ENCODE measurements at places on chromosomes 6 and 20. TPM values are rescaled to one million over a fixed set of nuclear protein-coding genes. Genes with fewer than 3 reads are reported as not detected.

Gene NEURL2
- total RNA-seq = 1.5 TPM

Gene IL17A
- total RNA-seq = not detected

Gene TCF21
- 0.08 TPM for total RNA-seq

Gene MCUR1
- total RNA-seq = 15.5 TPM

Gene DPPA5
- not detected for total RNA-seq

Gene LHFPL5
- total RNA-seq = not detected

Gene TREM2
- total RNA-seq = not detected

Gene COQ3
- total RNA-seq = 11.0 TPM

Gene PNPLA1
- not detected for total RNA-seq

Gene CCM2L
- total RNA-seq = 0.33 TPM

Gene CLPSL1
- not detected for total RNA-seq

Gene SGK2
- 7.5 TPM for total RNA-seq

Gene MRAP2
- total RNA-seq = 1.8 TPM

Gene KCNK16
- not detected for total RNA-seq

Gene ARID1B
- total RNA-seq = 13.7 TPM

Gene SLC24A3
- total RNA-seq = not detected

Gene SAPCD1
- total RNA-seq = 2.7 TPM

Gene PSMB9
- 17.4 TPM for total RNA-seq

Gene DNPH1
- 104 TPM for total RNA-seq

Gene CCN6
- not detected for total RNA-seq

Gene LAMA4
- total RNA-seq = 1.7 TPM

Gene ACTL10
- not detected for total RNA-seq

Gene TGM3
- 0.03 TPM for total RNA-seq

Gene HDGFL1
- total RNA-seq = not detected

Gene MOXD1
- total RNA-seq = 2.3 TPM

Gene CRISP2
- total RNA-seq = not detected

Gene ERVFRD-1
- total RNA-seq = not detected

Gene ARMC2
- 2.8 TPM for total RNA-seq

Gene SIRPA
- total RNA-seq = 25.7 TPM
